Panc1 (cell line): ENCODE measurements at places on chromosomes 2 and 18. TPM values are rescaled to one million over a fixed set of nuclear protein-coding genes. Genes with fewer than 3 reads are reported as not detected.

EVX2 gene
- total RNA-seq: not detected

TTN gene
- total RNA-seq: 0.13 TPM

TCF23 gene
- total RNA-seq: 0.03 TPM

CIB4 gene
- total RNA-seq: 0.33 TPM

SERPINB12 gene
- not detected for total RNA-seq
